ENCODE measurements at places on chromosomes 2 and 18.

DNA sequence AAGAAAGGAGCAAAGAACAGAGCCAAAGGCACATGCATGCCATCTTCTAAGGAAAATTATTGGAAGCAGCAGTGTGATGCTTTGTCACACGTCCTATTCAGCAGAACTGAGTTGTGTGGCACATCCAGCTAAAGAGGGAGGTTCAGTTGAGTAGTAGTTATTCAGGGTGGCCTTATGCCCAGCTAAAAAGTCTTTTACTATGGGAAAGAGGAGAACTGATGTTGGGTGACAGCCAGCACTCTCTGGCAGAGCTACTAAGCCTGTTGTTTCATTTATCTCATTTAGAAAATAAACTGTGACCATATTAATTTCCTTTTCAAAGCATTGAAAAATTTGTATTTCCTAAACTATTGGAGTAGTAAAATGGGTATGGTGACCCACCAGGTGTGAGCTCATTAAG lies 18.5 kb downstream of the ITGA6 start:
- DNase-seq, result no peak

- no peak for DNase-seq
Measured at GRCh38 chr2:116073731-116074130, 1631.3 kb downstream of the DPP10 start.

- no peak for DNase-seq
Measured at GRCh38 chr18:32460171-32460731, 10.4 kb downstream of the GAREM1 start.

DNA sequence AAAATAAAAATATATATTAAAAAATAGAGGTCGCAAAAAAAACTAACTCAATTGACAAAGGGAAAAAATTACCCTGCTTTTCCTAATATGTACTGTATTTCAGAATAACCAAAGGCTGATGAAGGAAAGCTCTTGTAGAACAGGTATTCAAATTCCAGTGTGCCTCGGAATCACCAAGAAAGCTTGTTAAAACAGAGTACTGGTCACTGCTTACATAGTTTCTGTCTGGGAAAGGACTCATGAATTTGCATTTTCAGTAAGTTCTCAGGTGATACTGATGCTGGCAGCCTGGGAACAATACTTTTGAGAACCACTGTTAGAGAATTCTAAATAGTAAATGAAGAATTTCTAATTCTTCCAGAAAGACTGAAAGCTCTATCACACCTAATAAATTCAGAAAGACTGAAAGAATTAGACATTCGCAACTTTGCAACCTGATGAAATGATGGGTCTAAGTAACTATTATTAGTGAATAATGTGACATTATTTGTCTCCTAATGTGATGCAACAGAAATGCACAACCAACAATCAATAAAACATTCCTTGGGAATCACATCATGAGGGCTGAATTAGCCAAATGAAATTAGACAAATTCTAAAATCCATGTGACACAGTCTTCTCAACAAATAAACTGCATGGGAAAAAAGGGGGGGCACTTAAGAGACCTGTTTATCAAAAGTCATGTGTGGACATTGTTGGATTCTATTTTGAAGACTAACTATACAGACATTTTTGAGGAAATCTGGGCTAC lies 21.9 kb downstream of the RPRD1A start:
- no peak for DNase-seq

GRCh38 chr18:14104906-14105748 lies 27.1 kb downstream of the ZNF519 start:
- DNase-seq, result no peak

- no peak for DNase-seq
Measured at GRCh38 chr2:133193544-133194361, 374.5 kb downstream of the NCKAP5 start.

GRCh38 chr2:96727431-96727830 lies 12.4 kb downstream of the LMAN2L start:
- DNase-seq, result no peak

GRCh38 chr2:199693861-199694260 lies 157.1 kb downstream of the FTCDNL1 start:
- DNase-seq, result no peak

DNA sequence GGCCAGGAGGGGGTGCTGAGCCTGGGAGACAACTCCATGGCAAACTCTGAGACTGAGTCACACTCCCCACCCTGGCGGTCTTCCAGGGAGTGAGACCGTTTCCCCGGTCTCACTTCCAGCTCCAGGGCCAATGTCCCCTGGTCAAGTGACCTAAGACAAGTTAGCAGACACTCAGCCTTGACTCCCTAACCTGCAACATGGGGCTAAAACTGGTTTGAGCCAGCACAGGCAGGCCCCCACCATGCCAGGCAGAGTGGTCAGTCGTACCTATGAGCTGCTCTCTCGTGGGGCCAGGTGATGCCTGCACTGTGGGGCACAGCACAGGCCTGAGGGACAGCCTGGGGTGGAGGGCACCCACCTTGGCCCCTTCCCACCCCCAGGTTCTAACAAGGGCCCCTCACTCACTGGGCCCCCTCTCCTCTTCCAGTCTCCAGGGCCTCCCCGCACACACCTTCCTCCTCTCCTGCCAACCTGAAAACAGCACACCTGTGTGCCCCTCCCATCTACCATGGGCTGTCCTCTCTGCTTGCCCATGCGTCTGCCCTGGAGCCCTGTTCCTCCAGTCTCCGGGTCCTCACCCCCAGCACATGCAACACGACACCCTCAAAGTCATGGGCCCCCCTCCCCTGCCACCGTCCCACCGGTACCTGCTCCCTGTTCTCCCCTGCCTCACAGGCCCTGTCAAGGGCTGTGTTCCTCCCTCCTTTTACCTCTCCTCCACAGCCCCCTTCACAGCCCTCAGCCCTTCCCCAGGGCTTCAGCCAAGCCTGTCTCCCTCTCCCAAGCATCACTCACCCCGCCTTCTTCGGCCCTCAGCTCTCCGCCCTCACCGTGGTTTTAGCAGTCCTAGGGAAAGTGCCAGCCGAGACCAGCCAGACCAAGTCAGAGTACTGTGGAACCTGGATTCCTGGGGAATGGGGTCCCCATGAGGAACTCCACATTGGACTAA lies 1.6 kb downstream of the GPR17 start:
- DNase-seq, result no peak

DNA sequence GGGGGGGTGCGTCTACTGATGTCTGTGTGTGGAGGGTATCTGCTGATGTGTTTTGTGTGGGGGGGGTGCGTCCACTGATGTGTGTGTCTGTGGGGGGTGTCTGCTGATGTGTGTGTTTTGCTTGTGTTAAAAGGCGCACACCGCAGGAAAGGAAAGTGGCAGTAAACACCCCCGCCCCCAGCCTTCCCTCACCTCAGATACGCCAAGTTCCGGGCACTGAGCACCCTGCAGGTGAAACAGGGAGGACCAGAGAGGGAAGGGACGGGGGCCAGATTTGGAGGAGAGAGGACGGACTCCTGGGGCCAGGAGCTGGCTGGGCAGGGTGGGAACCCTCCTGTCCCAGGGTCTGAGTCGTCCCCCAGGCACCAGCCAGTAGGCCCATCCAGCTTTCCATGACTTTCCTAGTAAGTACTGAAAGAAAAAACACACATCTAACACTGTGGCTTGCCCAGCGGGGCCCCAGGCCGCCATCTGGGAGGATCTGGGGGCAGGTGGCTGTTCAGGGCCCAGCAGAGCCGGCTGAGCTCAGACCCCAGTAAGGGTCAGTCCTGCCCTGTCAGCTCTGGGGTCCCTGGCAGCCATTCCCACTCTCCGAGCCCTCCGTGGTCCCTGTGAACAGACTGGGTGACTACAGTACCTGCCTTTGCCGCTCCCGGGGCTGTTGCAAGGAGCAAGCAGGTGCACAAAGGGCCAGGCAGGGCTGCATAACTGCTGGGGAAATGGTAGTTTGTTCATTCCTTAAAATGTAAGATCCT lies 126.9 kb downstream of the NFATC1 start:
- DNase-seq, result no peak

DNA sequence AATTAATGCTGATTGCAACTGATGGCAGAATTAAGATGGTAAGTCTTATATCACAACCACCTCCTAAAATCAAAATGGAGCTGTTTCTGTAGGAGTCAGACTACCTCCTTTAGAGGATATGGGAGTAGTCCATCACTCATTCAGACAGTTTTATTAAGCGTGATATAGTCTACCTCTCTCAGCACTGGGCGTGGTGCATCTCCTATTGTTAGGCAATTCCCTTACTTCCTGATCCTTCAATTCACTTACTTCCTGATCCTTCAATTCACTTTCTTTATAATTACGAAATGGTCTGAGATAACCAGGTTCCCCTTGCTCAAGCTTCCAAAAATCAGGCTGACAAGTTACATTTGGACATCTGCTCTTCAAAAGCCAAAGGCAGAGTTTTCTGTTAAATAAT lies 31.9 kb downstream of the ATP8B1 start:
- no peak for DNase-seq

- DNase-seq, result no peak
Measured at GRCh38 chr18:44741511-44741910, 60.8 kb downstream of the SETBP1 start.

GRCh38 chr2:242034996-242035814 lies 165.7 kb downstream of the RTP5 start:
- no peak for DNase-seq

DNA sequence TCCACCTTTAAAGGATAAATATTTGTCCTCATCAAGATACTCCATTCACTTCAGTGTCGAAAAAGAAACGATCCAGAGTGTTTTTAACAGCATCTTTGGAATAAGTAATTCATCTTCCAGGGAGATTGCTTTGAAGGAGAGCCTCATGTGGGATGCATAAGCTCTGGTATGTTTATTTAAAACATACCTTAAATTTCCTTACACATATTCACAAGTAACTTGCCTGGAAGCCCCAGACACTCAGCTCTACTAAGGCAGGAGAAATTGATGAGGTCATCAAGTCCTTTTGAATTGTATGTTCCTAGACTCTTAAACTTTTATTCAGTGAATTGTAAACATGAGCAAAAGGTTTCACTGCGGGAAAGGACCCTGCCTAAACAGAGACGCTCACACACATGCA lies 103.0 kb downstream of the CDK15 start:
- DNase-seq, result no peak

- no peak for DNase-seq
Measured at GRCh38 chr2:162965191-162965590, 126.6 kb upstream of the KCNH7 start.

All from neuronal stem cell (in vitro differentiated cells).